ENCODE measurements at places on chromosomes 6 and 20.
A peak's percentile ranks its signal among the peaks of the same experiment; 100 is the strongest.

DNA sequence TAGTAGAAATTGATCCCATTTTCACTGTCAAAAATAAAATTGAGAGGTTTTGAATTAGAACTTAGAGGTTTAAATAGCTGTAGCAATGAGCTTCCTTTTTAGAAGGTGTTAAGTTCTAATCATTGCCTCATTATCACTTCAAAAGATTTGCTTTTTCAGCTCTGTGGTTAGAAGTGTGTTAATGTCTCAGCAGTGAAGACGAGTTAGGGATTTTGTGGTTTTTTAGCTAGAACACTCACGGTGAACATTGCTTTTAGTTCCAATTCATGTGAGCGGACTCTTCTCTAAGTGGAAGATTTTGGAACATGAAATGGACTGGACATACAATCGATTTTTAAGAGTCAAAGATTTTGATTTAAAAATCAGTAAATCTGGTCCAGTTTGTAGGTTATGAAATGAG is 12.7 kb upstream of the IFNGR1 start:
- ATAC-seq: peak; percentile 76

DNA sequence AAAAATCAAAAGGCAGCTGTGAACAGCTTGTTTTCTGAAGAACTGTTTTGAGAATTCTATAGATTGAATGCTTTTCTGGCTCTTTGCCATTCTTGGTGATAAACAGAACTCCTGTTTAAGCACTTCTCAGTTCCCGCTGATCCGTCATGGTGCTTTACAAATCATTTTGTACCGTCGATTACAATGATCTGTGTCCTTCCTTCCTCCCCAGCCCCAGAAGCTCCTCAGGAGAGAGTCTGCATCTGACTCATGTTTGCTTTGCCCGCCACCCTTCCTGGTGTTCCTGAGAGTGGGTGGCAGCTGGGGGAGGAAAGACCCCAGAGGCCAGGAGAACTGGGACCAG is 538.6 kb upstream of the MARCKS start:
- no peak for ATAC-seq

DNA sequence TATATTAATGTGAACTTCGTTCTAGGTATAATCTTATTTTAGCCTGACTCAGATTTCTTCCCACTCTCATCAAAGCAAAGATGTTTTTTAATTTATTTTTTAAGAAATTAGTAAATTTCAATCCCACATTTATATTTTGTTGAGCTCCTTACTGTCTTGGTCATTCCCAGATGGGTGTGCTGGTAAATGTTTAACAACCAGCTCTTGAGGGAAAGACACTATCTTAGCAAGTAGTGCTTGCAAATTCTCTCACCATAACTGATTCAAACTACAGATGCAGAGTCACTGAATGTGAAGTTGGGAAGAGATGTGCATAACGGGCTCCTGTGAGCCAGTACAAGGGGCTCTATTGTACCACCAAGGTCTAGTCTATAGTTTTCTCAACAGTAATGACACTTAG is 29.8 kb upstream of the BTN3A2 start:
- ATAC-seq: no peak

- no peak for ATAC-seq
These were observed 190.0 kb downstream of the UBE3D start for GRCh38 chr6:82875573-82876185.

- no peak for ATAC-seq
These were observed 17.0 kb downstream of the KIF25 start for GRCh38 chr6:168014428-168014827.
